Inflammatory macrophage treated with lipopolysaccharide for 4 hours (primary cell): ENCODE measurements at places on chromosomes 5 and 9.

DNA sequence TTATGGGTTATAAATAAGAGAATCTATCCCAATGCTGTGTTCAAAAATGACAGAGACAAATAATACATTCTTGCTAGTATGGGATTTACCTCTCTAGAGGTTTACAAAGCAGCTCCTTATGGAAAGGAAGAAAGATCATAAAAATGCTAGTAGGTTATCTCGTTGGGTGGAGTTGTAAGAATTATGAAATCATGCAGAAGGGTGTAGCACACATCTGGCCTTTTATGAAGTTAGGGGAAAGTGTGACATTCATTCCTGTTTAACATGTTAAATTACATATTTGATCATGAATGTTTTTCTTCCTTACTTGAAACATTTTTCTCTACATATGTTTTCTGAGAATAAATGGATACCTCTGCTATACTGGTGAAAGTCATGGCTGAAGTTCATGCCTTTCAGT lies 414.2 kb downstream of the SH3GL2 start:
- no peak for DNase-seq

DNA sequence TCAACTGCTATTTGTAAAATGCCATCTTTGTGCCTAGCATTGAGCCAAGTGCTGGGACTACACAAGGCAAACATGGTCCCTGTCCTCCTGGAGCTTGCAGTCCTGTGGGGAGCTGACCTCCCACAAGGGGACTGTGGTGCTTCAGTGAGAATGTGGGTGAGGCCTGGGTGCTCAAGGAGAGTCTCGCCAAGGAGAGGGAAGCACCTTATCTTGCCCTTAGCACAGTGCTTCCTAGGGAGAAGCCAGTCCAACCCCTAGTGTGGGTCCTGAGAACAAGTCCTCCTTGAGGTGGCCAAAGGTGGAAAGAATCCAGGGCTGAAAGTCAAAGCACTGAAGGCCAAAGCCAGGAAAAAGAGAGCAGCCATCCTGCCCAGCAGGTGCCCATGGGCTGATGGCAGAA lies 31.1 kb upstream of the MVB12B start:
- DNase-seq: no peak

GRCh38 chr9:14366076-14366475 lies 52.1 kb upstream of the NFIB start:
- no peak for DNase-seq

GRCh38 chr9:27473111-27473529 lies 51.0 kb upstream of the IFNK start:
- no peak for DNase-seq

DNA sequence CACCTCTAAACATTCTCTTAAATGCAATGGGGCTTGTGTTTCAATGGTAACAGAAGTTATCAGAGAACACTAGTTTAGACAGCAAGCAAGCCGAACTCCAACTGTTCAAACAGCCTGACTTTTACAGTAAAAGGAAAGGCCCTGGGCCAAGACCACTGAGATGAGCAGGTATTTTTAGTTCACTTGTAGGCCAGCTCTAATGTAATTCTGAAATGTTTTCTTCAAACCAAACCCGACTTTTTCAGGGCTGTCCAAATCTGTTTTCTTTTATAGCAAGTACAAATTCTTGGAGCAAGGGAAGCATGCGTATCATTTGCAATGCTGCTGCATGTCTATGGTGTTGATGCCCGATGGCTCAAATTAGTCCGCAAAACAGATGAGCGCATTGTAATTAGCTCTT lies 192.9 kb downstream of the SLF1 start:
- no peak for DNase-seq

DNA sequence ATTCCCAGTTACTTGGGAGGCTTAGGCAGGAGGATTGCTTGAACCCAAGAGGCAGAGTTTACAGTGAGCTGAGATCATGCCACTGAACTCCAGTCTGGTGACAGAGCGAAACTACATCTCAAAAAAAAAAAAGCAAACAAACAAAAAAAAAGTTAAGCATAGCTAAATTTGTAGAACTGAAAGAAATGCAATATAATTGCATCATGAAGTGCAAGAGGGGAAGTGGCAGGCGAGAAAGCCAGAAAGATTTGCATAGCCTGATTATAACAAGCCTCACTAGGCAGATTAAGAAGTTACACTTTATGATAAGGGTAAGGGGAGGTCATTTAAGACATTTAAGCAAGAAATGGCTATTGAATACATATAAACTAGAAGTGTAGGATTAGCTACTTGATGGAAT lies 187.1 kb downstream of the EDIL3 start:
- peak; percentile 79 for DNase-seq

- DNase-seq: no peak
Measured at GRCh38 chr9:36080519-36080918, 43.8 kb downstream of the RECK start.

GRCh38 chr9:3497857-3498256 lies 27.9 kb downstream of the RFX3 start:
- no peak for DNase-seq

DNA sequence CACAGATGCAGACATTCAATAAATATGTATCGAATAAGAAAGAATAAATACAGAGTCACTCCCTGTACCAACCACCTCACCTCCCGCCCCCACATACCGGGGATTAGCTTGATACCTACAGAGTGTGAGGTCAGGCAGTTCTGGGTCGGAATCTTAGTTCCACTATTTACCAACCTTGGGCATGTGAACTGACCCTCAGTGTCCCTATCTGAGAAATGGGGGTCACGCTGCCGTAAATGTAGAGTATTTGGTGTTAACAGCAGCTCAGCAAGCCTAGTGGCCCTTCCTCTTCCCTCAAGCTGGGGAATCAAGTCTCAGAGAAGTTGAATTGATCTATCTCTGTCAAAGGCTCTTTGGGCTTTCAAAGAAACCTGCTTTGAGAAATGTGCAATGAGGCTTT lies 25.4 kb downstream of the CCNJL start:
- DNase-seq: no peak

DNA sequence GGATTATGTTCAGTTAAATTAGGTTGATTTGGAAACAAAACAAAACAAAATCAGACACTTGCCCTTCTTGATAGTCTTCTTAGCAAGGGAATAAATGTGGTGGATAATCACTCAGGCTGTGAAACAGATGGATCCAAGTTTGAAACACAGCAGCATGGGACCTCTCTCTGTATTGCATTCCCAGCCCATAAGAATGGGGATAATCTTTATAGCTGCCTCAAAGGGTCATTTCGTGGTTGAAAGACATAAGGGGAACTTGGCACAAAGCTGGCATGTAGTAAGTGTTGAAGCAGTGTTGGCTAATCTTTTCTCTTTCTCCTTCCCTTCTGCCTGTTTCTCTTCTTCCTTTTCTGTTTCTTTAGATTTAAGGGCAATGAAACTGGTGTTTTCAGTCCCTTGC lies 333.9 kb upstream of the TLE4 start:
- peak; percentile 21 for DNase-seq

- DNase-seq: peak; percentile 1
Measured at GRCh38 chr5:102048940-102049339, 247.1 kb downstream of the SLCO4C1 start.

DNA sequence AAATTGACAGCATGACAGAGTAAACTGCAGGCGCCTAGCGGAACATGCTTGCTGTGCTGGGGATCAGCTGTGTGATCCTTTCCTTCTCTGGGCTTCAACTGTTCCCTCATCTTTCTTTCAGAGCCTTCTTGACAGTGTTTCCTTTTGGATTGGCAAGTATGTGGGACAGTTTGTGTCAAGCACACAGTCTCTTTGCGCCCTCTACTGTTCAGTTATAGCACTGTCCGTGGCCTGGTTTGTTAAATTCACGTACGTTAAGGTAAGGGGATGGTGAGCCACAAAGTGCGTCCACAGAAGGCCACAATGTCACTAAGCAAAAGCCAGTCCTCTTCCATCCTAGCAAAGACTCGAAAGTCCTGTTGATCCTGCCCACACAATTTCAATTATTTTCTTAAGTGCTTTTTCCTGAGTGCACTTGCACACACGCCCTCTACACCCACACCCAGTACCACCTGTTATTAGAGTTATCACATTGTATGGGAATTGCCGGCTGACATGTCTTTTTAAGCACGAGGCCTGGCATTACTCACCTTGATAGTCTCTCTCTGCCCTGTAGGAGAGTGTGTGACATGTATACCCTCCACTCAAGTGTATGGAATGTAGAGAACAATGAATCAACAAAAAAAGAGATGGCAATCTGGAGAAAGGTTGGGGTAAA lies 22.5 kb upstream of the PTPN3 start:
- DNase-seq: peak; percentile 50

DNA sequence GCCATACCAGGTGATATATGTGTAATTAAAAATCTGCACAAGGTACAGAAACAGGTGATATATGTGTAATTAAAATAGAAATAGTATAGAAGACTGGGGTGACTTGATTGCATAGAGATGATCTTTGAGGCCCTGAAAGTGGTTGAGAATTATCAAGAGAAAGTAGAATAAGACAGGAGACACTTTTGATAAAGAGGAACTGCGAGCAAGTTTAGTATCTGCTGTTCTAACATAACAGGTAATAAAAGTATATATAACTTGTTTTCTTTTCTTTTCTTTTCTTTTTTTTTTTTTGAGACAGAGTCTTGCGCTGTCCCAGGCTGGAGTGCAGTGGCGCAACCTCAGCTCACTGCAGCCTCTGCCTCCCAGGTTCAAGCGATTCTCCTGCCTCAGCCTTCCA lies 5.4 kb downstream of the SNX2 start:
- no peak for DNase-seq
